HEK293T (cell line): ENCODE measurements at places on chromosomes 7 and 10.
A peak's percentile ranks its signal among the peaks of the same experiment; 100 is the strongest.

GRCh38 chr7:8389593-8390261, 43.7 kb upstream of the NXPH1 start:
- peak; percentile 82 for DNase-seq

DNA sequence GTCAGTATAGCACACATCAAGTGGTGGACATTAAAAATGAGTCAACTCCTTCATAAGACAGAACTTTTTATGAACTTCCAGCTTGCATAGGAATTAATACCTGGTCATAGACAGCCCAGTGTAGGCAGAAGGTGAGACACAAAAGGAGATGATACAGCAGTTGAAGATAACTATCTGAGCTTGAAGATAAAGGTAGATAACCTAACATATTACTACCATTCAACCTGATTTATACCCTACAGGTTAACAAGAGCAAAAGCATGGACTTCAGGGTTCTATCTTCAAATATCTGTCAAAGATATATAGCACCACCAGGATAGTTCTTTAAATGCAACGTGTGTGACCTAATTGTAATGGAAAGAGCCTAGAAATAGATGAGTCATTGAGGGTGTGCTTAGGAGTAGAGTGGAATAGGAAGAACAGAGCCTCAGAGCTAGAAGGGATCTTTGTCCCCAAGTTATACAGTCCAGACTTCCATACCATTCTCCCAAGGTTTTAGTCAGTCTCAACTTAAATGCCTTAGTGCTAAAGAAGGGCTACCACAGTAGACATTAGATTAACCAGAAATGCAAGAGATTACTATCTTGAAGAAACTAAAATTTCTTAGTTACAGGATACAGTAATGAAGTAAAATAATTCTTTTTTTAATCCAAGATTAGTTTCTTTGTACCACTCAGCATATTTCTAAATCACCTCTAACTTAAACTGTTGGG, 9.2 kb downstream of the ZNF800 start:
- DNase-seq: no peak

DNA sequence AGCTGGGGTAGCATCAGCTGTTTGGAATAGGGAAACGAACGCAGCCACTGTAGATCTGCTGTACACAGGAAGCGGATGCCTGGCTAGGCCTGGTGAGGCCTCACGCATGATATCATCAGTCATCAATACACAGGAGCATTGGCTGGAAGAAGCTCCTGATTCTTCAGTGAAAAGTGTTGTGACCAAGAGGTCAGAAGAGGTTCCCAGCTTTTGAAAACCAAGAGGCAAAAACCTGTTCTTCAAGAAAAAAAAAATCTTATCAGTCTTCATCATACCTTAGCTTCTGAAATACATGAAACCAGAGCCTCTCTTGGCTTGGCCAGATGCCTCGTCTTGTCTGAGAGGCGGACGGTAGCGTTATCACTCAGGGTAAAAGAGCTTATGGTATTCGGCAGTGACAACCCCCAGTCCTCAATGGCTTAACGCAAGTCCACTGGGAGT, 139.3 kb upstream of the TCF7L2 start:
- no peak for DNase-seq

- DNase-seq: no peak
These were observed 61.4 kb upstream of the GNA12 start for GRCh38 chr7:2905500-2905899.

- peak; percentile 22 for DNase-seq
These were observed 103.3 kb downstream of the GRB10 start for GRCh38 chr7:50679218-50680007.

DNA sequence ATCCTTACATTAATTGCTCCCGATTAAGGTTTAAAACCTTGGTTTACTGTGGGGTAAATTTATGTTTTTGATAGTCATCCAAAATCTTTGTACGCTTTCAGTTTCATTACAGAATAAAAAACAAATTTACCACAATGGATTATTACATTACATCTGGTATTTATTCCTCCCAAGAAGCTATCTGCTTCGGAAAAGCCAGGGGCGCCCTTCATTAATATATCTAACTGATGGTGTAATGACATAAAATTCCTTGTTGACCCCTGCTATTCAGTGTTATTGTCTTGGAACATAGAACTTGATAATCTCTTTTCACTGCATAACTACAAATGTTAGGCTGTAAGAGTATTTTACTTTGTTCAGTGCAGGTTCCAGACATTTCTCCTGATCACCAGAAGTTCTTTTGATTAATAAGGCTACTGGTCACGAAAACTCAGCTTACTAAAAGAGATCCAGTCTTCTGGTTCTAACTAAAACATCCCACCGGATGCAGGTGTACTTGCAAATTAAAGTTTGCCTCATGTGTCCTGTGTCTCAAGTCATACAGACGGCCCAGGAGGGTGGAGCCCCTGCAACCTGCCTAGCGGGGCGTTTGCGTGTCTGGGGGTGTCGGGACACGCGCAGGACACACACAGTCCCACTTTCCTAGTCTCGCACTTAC, 581 bp upstream of the GLCCI1 start:
- no peak for DNase-seq

DNA sequence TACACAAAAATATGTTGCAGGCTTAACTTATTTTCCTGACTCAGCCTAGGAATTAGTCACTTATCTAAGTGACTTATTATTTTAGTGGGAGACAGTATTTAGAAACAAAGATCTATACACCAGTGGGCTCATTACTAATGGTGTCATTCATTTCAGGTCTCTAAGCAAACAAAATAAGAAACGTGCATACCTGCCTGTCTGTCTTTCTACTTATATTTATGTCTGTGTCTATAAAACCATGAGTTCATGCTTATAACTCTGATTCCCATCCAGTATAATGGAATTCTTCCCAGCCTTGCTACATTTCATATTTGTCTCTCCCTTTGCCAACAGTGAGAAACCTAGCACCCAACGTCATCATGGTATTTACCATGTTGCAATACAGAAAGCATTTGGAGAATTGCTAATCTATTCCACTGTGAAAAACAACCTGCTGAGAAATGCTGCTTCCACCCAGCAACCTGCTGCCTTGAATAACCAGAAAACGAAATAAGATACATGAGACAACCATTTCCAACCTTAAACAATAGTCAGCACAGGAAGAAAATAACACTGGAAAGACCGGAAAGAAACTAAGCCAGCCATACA, 501.0 kb downstream of the GLRX3 start:
- DNase-seq: no peak

DNA sequence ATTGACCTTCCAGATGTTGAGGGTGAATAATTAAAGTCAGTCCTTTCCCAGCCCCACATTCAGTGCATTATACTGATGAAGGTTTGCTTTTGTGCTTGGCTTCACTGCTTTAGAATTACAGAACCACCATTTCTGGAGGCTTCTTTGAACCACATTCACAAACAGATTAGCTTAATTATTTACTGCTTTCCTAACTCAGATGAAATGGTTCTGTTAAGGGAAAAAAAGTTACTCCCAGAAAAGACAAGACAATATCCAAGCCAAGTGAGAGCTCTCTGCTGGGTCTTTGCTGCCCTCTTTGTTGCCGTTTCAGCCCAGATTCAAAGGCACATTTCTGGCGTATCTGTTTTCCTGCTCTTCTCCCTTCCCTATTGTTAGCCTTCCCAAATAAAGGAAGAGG, 188.9 kb downstream of the AHR start:
- no peak for DNase-seq

GRCh38 chr7:119105381-119105780, 880.9 kb downstream of the ANKRD7 start:
- no peak for DNase-seq

DNA sequence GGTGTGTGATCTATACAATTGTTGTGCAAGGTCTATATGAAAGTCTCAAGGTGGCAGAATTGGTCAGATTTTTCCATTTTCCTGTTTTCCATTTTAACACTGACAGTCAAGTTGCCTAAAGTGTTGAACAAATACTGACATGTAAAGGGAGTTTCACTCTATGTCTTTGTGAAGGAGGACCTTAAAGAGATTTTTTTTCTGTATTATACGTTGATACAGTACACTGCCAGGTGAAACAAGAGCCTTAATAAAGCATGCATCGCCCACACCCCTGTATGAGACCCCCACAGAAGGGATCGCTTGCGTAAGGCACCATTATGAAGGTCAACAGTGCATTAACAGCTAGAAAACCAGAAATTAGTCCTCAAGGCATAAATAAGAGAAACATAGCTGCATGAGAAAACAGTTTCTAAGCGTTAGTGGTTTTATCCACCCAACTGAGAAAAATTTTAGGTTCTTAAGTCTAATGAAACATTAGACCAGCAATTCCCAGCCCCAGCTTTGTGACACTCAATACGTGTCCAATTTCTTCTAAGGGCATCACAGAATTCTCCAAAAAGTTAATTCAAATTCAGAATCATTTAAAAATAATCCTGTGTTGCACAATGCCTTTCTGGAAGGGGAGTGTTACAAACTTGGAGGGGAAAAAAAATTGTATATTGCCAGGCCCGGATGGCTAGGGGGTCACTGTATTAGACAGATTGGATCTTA, 6.9 kb downstream of the KLF6 start:
- DNase-seq: no peak

DNA sequence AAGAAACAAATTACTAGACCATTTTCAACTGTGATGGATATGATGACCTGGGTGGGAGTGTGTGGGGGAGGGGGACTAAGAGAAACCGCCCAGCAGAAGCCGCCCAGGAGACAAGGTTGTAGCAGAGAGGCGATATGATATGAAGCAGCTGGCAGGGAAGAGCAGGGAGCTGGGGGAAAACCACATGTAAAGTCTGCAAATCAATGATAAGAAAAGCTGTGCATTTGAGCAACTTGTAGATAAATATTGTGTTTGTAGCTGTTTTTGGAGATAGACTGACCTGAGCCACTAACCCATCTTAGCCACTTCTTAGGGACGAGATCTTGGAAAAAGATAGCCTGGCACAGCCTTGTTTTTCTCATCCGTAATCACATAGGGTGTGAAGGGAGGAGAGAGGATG, 252.6 kb downstream of the SEC23IP start:
- DNase-seq: no peak

- DNase-seq: no peak
These were observed 129.9 kb downstream of the NOC3L start for GRCh38 chr10:94232711-94233383.

GRCh38 chr10:93149761-93150160, 76.1 kb downstream of the CYP26A1 start:
- no peak for DNase-seq

DNA sequence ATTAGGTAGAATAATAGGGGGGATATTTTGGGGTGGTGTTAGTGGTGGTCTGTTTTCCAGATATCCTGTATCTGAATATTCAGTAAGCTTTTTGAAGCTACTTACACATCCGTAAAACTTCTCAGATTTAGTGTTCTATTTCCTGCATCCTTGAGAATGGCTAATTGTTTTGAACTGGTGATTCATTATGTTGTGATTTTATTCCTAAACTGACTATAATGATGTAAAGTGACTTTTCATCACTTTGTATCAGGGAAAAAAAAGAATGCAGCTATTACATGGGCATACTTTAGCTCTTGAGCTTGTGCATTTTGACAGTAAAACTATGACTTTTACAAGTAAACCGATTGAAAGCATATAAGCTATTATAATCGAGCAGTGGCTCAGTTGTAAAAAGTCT, 18.2 kb downstream of the WAC start:
- no peak for DNase-seq

DNA sequence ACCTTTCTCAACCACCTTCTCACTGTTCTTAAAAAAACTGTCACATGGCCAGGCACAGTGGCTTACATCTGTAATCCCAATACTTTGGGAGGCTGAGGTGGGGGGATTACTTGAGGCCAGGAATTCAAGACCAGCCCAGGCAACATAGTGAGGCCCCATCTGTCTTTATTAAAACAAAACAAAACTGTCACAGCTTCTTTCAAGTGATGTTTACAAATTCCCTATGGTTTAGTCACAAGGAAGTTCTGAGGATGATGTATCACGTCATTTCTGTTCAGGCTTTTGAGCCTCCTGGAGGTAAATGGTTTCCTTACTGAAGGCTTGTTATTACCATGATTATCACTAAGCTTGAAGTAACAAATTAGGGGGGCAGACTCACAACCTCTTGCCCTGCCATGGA, 186.2 kb downstream of the CFTR start:
- no peak for DNase-seq

DNA sequence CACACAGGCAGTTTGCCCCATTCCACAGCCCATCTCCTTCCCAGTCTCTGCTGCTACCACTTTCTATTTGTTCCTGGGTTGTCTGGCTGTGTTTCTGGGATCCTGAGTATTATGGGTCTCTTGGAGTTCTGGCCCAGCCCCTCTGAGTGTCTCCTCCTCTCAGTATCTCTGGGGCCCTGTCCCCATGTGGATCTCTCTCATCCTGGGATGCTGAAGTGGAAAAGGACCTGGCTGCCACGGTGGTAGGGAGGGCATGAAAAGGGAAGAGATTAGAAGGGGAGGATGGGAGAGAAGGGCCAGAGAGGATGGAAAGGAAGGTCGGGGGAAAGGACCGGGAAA, 54.5 kb upstream of the LBX1 start:
- DNase-seq: no peak

DNA sequence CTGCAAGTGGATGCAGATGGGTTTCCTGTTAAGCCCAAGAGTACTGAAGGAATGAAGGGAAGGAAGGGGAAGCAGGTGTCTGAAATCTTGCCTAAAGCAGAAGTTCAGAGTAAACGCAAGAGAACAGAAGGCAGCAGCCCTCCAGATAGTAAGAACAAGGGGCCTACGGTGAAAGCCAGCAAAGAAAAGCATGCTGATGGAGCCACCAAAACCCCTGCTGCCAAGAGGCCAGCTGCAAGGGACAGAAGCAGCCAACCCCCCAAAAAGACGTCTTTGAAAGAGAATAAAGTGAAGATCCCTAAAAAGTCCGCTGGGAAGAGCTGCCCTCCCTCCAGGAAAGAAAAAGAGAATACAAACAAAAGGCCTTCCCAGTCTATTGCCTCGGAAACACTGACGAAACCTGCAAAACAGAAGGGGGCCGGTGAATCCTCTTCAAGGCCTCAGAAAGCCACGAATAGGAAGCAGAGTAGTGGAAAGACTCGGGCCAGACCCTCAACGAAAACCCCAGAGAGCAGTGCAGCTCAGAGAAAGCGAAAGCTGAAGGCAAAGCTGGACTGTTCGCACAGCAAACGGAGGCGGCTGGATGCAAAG, 152.5 kb downstream of the LCOR start:
- no peak for DNase-seq

DNA sequence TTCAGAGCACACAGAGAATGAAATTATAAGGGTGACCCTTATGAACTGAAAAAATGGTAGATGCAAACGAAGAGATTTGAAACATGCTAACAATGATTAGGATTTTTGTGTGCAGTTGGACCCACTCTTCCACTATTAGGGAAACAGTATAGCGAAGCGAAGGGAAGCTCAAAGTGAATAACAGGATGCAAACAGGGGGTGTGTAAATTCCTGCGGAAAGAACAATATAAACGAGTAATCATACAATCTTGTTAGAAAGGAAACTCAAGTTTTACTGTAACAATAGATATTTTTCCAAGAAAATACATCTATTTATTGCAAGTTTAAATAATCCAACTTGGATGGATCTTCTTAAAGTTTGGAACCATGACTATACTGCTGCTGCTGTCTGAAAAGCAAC, 14.7 kb downstream of the AHR start:
- DNase-seq: no peak

DNA sequence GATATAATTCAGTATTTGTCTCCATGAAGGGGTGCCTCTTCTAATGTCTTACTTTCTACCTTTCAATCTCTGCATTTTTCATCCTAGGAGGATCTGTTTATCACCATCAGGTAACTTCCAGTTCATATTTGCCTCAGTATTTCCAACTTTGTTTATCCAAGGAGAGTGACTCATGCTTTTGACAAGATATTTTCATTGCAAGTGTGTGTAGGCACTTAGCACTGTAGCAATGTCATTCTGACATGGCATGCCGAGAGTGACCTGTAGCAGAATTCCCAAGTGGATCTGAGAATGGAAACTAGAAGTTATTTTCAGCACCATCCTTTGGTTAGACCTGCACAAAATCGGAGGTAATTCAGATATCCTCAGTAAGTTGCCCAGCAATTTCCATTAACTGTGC, 129.9 kb downstream of the INHBA start:
- no peak for DNase-seq
